GF-D8 (cell line): ENCODE measurements at places on chromosomes 13 and 19.

DNA sequence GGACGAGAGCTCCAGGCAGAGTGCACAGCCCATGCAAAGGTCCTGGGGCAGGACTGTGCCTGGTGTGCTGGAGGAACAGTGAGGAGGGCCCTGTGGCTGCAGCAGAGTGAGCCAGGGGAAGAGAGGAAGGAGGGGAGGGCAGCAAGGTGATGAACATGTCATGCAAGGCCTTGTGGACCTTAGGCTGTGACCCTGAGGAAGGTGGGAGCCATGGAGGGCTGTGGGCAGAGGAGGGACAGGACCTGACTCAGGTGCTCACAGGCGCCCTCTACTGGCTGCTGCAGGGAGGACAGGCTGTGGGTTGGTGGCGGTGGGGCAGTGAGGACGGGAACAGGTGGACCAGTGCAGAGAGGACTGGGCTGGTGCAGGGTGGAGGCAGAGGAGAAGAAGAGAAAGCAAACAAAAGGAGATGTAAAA is 170.3 kb downstream of the PTPRS start:
- no peak for DNase-seq

DNA sequence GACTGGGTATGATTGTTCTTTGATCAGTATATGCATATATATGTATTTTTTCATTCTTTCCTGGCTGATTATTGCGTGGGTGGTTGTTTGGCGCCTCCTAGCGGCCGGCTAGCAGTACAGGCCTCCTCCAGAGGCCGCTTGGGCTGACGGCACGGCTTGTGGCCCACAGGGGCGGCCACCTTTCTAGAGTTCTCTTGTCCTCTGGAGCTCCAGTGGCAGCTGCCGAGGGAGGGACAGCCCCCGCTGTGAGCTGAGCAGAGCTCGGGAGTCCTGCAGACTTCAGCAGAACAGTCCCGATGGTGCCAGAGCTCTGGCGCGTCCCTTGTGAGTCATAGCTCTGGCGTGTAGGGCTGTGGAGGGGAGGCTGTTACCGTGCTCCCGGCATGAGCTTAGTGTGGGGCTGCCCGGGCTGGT is 22.5 kb upstream of the ZNF429 start:
- DNase-seq: no peak

- no peak for DNase-seq
Measured at GRCh38 chr13:37869756-37870488, at the start of gene TRPC4. Gene TRPC4, minus strand, starts transcription at chr13:37869772. Its CDS starts 86,439 bp downstream, at chr13:37783333.

GRCh38 chr13:44969551-44970484 is 19.5 kb downstream of the NUFIP1 start:
- peak; percentile 24 for DNase-seq

- peak; percentile 81 for DNase-seq
Measured at GRCh38 chr13:112725346-112726015, 35.6 kb downstream of the ATP11A start.

DNA sequence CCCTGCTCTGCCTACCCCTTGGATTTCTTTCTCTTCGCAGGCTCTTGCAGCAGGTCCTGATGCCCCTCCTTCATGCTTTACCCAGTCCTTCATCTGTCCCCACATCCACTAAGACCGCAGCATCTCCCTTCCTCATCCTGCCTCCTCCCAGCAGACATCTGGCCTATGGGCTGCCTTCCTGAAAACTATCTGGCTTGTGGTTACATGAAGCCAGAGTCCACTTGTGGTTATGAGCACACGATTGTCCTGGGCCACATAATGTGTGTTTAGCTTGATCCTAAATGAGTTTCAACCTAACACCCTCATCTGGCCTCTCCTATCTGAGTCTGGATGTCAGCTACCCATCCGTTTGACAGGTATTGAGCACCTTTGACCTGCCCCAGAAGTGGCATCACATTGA is 5.5 kb upstream of the ZNF175 start:
- peak; percentile 53 for DNase-seq

- no peak for DNase-seq
Measured at GRCh38 chr13:21938168-21938567, 267.3 kb downstream of the FGF9 start.

DNA sequence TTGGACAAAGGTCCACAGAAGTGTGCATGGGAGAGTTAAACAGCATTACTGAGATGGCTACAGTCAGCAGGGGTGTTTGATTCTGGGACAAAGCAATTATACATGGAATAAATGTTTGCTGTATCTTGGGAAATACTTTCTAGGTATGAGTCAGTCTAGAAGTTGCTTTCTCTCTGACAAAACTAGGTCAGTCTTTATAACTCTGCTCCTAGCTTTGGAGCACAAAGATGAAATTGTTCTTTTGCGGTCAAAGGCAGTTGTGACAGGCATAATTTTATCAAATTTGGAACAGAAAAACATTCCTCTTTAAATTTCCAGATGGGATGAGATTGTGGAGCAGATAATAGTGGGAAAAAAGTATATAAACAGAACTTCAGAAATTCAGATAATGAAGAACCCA is 1045.4 kb upstream of the MIR17HG start:
- no peak for DNase-seq

DNA sequence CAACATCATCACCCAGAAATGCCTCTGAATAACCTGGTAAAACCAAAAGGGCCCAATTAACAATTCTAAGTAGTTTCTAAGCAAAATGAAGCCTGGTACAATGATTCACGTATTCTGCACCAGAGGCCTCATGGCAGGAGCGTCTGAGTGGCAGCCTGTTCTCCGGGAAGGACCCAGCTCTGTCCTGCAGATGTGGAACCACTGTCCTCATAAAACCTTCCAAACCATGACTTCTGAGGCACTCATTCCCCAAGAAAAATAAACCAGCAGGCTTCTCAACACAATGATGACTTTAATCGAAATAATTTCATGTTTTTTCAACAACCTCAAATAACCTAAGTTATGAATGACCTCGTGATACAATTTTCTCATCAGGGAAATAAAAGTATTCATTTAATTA is 89.9 kb downstream of the STK24 start:
- DNase-seq: no peak

GRCh38 chr19:10112037-10112761 is 706 bp downstream of the P2RY11 start:
- peak; percentile 65 for DNase-seq

DNA sequence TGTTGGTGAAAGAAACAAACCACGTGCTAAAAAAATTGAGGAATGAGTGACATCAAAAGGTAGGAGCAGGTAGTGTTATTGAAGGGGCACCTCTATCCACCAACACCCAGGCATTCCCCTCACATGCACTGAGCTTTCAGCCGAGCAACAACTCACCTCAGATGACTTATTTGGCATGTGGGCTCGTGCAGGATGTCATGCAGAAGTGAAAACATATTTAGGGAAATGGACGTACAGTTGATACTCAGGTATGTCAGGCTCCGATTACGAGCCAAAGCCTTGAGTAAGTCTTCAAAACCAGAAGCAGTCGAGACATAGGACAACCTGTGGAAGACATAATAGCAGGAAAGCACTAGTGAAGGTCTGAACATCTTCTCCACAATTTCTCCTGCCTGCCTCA is 30.4 kb downstream of the NLRP11 start:
- no peak for DNase-seq

DNA sequence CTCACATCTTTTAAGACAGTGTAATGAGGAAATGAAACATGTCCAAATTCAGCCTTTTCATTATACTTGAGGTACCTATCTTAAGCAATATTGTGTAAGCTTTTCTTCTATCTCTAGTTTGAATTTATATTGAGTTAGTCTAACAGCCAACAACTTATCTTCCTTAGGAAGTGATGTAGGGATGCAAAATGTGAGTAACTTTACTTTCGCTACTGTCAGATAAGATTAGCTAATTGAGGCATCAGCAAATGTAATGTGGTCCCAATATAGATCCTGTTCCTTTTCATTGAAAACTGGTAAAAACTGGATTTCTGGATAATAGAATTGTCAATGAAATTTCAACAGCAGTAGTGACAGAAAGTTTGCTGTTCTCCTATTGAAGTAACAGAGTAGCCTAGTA is 902.2 kb downstream of the GPC5 start:
- DNase-seq: no peak

DNA sequence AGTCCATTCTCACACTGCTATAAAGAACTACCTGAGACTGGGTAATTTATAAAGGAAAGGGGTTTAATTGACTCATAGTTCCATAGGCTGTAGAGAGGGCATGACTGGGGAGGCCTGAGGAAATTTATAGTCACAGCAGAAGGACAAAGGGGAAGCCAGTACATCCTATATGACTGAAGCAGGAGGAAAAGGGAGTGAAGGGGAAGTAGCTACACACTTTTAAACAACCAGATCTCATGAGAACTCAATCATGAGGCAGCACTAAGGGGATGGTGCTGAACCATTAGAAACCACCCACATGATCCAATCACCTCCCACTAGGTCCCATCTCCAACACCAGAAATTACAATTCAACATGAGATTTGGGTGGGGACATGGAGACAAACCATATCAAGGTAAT is 209.1 kb downstream of the DIAPH3 start:
- DNase-seq: no peak

DNA sequence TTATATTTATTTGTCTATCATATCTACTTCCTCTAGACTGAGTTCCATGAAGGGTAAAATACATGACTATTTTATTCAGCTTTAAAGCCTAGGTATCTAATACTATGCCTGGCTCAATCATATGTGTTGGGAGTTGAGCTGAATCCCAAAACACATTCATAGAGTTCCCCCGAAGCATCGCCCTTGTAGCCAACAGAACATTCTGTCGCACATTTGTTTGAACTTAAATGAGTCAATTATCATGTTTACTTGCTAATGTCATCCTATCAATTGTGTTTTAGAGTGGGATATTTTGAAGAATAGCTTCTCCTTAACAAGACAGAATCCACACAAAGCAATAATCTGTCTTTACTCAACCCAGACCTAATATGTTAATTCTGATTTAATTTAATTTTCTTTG is 252.4 kb downstream of the HS6ST3 start:
- no peak for DNase-seq

- no peak for DNase-seq
Measured at GRCh38 chr13:51729866-51730553, 74.0 kb downstream of the DHRS12 start.

- DNase-seq: no peak
Measured at GRCh38 chr19:6239871-6240676, 39.7 kb downstream of the MLLT1 start.

DNA sequence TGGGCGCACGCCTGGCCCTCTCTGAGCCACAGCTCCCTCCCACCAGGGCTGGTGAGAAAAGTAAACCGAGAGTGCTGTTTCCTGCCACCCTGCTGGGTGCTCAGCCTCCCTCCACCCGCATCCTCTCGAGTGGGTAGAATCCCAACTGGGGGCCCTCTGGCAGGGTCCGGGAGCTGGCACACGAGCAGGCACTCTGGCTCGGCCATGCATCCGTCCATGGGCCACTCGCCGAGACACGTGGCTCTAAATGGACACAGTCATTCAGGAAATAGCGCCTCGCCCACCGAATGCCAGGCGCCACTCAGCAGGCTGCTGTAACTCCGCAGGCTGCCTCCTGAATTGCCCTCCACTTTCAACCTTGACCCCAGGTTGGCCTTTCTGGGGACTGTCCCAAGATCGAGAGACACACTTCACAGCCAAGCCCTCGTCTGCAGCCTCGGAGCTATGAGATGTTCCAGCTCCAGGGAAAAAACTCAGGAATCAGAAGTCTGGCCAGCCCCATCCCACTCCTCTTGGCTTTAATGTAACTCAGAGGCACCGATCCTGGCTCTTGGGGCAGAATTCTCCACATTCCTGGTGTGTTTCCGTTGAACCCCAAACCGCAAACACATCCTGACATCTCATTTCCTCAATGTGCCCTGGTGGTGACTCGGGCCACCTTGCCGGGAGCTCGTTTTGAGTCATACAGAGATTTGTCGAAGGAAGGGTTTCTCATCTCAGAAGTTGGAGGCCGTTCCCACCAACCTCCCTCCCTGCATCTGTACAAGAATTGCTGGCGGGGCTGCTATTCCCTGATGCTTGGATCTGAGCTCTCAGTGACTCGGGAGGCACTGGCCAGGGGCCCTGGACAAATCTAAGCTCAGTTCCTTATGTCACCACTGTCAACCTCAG is 14.1 kb downstream of the KLF2 start:
- no peak for DNase-seq

DNA sequence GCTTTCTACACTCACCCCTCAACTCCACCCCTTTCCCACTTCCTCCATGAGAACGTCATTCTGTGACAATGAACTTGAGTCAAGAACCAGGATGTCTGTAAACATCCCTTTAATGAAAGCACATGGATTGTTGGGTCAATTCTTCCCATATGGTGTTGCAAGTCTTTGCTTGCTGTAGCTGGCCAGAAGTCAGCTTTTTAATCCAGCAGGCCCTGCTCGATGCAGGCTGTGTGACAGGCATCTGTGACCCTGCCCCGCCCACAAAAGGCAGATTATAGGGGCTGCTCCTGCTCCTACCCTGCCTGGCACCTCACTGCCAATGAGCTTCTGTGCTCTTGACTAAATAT is 78.0 kb downstream of the STARD13 start:
- no peak for DNase-seq

DNA sequence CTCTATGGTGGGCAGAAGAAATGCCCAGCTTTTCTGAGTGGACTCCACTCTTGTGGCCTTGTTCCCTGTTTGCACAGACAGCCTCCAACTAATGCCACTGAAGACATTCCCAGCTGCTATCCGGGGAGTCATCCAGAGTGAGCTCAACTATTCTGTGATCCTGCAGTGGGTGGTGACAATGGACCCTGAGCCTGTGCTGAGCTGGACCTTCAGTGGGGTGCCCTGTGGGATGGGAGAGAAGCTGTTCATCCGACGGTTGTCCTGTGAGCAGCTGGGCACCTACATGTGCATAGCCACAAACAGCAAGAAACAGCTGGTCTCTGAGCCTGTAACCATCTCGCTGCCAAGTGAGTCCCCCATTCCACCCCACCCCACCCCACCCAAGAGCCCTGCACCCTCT is 10.3 kb downstream of the IGSF23 start:
- no peak for DNase-seq

DNA sequence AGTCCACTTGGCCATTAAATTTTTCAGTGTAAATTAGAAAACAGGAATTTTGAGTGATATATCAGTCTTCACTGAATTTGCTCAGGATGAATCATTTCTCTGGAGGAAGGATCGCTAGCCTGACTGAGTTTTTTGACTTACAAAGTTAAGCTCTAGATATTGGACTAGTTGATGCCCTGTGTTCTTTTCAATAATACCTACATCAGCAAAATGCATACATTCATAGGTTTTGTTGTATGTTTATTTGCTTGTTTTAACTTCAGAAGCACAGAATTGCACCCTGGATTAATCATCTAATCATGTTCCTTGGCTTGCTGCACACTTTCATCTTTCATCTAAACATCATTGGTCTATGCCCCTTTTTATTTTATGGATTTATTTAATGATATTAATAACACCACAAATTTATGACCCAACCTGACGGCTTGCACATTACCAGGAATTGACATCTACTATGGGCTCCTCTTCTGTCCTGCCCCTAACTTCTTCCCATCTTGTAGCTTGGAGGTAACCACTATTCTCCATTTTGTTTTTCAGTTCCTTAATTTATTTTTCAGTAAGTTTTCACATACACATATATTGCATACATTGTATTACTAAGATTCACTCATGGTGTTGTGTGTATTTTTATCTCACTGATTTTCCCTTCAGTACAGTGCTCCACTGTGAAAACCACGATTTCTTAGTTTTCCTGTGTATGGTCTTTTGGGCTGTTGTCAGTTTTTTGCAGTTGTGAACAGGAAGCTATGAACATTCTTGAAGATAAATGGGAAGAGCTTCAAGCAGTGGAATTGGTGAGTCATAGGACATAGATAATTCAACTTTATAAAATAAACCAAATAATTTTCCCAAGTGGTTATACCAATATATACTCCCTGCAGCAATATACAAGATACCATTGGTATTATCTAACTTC is 23.3 kb downstream of the COMMD6 start:
- DNase-seq: peak; percentile 55
